ENCODE measurements at places on chromosomes 11 and 22. TPM values are rescaled to one million over a fixed set of nuclear protein-coding genes. Genes with fewer than 3 reads are reported as not detected.

GRCh38 chr11:102521121-102521520, 9.4 kb downstream of the MMP7 start:
- DNase-seq: no peak

MMP1 gene
- 0.69 TPM for total RNA-seq

OR51E1 gene
- 1.1 TPM for total RNA-seq

DNA sequence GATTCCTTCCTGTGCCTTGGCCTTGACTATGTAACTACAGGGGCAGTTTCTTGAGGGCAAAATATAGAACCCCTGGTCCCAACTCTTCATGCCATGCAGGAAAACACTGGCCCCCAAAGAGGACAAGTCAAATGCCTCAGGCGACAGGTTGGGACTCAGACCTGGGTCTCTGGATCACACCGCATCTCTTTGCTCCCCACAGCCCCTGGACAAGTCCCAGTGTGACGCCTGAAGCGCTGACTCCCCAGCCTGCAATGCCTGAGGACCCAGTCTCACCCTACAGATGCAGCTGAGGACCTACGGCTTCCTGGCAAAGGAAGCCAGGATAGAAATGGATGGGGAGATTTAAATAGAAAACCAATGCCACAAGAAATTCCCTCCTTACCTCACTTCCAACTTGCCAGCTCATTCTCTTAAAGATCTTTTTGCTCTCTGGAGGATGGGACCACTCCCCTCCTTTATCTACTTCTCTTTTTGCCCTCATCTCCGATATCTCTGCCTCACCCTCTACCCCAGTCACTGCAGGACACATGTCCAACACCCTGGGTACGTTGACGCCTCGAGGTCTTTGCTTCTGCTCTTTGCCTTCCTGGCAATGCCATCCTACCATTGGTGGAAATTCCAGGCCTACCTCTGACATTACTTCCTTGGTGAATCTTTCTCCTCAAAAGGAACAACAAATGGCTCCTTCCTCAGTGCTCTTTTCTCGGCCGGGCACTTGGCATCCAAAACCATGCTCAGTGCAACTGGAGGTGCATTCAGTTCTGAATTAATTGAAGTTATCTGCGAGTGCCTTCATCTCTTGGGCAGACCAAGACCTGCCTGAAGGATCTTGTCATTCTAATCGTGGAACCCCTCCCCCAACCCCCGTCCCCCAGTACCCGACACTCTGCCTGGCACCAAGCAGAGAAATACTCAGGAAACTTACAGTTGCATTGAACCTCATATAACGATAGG, 2.0 kb upstream of the PRDM11 start:
- no peak for DNase-seq

DNA sequence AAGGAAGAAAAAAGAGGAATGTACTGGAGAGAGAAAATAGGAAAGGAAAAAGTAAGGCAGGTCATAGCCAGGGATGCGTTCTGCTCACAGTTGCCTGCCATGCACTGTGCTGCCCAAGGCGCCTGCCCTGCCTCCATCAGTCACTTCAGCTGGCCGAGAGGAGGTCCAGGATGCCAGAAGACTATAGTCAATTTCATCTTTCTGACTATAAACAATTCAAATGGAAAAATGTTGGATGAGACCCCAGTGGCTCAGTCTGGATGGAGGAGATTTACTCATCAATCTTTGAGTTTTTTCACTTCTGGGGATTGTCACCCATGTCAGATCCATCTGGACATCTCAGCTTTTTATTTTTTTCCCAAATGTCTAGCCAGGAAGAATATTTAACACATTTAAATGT, 36.7 kb upstream of the CLMP start:
- DNase-seq: no peak

SLC35F2 gene
- 11.7 TPM for total RNA-seq

DNA sequence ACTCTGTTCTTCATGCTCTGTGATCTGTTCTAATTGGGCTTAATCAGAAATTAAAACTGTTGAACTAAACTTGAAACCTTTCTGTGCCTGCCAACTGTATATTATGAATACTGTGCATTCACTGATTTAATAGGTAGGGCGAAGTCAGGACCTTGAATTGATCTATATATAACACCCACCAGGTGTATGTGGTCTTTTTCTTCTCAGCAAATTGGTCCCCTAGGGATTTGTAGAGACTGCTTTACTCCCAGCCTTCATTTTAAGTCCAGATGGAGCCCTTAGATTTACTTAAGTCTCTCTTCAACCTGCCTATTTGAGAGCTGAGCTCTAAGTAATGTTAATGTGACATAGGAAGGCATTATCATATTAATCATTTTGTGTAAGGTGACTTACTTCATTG, 257.5 kb downstream of the TMEM135 start:
- no peak for DNase-seq

All from skin of body (tissue), 3 donors.